ENCODE measurements at places on chromosomes 3 and 15.

DNA sequence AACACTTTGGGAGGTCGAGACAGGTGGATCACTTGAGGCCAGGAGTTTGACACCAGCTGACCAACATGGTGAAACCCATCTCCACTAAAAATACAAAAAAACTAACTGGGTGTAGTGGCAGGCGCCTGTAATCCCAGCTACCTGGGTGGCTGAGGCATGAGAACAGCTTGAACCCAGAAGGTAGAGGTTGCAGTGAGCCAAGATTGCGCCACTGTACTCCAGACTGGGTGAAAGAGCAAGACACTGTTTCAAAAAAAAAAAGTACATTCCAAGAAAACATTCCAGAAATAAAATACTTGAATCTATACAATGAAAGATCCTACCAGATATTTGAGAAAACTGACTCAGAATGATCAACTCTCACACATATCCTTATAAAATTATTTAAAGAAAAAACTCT lies 30.4 kb downstream of the TFDP2 start:
- DNase-seq, result no peak

- peak; percentile 30 for DNase-seq
Observed at GRCh38 chr3:128698211-128699047, 27.6 kb upstream of the RAB7A start.

DNA sequence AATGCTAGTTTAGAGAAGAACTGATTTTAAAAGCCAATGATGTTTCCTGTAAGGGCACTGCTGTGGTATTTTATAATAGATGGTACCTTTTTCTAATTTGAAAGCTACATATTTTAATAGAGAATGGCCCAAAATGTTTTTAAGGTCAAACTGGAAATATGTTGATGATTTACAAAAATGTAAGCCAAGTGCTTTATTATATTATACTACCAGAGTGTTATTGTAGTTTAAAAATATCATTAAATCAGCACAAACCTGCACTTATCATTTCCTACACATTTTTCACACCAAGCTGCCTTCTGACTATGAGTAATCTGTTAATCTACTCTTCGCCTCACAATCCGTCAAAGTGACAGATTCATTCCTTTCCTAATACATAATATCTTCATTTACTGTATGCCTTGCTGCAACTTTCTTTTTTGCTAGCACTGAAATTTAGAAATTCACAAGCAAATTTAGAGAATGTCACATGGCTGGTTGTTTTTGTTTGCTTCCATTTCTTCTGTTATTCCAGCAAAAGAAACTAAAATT lies 126.4 kb upstream of the FAM3D start:
- peak; percentile 48 for DNase-seq

- no peak for DNase-seq
Observed at GRCh38 chr3:167978071-167978470, 117.7 kb downstream of the GOLIM4 start.

DNA sequence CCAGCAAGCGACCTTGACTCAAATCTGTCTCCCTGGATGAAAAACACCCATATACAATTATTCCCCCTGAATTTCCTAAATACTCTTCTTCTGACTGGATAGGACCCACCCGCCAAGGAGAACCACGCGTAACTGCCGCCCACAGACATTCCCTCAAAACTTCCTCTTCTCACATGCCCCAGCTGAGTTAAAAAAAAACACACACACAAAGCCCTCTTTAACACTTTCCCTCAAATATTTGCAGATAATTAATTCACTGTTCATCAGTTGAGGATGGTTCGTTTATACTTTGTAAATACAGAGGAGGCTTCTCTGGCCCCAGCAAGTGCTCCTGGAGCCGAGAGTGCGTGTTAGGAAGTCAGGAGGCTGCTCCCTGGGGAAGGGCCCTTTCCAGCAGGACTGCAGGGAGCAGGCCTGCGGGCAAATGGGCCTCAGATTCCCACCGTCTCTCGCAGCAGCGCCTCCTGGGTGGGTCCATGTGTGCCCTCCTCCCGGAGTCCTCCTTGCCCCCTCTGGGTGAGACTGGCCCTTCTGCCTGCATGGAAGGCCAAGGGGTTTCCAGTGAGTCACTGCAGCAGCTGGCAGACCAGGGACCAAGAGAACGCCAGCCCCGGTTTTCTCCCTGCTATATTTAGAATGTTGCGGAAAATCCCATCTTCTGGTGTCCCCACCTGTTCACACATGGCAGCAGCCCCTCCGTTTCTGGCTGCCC lies 46.8 kb downstream of the MGLL start:
- DNase-seq, result peak; percentile 89

DNA sequence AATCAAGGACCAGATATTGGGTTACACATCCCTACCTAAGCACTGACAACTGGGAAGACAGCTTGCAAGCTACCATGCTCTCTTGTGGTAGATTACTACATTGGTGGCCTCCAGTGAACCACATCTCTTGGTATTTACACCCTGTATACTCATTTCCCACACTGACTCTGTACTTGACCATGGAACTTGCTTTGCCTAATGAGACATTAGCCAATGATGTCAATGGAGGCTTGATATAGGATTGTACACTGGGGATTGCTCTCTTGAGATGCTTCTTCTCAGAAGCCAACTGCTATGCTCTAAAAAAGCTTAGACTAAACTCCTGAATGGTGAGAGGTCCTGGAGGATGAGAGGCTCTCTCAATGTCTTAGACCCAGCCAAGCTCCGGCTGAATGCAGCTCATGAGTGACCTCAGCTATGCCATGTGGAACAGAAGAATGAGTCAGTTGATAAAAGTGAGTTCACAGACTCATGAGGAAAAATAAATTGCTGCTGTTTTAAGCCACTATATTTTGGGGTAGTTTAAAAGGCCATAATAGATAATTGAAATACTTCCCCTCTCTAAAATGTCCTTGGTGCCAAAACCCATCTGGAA lies 61.5 kb upstream of the GALNT15 start:
- DNase-seq, result peak; percentile 89

DNA sequence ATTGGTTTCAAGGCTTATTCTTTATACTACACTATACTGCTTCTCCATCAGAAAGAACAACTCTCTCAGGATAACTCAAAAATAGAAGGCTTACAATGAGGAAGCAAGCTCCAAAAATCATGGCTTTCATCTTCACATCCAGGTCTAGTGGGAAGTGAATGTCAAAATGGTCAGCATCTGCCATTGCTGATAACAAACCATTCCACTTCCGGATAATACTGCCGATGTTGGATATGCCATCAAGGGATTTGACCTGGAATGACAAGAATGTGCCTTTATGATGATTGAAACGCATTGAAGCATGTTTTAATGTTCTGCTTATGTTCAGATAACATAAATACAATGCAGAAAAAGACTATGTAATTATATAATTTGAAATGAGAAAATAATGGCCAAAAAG lies 34.0 kb upstream of the PLOD2 start:
- DNase-seq, result no peak

- peak; percentile 29 for DNase-seq
Observed at GRCh38 chr3:24829629-24830229, 335.1 kb upstream of the THRB start.

DNA sequence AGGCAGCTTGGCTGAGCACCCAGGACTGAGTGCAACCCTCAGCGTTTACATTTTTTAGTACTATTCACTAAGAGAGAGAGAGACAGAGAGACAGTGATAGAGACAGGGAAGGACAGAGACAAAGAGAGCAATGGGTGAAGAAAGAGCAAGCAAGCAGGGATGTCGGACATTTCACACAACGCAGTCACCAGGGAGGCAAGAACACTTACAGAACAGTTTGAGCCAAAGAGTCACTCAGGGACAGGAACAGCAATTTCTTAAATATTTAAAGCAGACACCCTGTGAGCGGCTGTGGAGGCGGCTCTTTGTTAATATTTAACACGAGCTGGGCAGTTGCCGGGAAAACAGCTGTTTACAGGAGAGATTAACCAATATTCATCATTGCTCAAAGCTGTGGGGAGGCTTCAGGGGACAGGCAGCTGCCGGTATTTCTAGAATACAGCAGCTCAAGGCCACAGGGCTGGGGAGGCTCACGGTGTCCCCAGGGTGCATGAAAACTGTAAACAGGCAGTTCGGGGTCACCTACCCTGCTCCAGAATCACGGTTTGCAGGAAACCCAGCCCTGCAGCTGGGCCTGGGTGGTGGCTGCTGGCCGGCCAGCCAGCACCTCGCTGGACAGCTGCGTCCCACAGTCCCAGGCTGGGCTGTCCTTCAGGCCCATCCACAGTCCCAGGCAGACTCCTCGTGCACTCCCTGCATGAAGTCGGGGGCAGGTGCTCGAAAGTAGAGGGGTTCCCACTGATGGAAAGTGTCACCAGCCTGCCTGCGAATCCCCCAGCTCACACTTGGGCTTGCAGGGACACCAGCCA lies 38.8 kb upstream of the PCSK6 start:
- no peak for DNase-seq

GRCh38 chr15:51267703-51268083 lies 70.7 kb downstream of the CYP19A1 start:
- no peak for DNase-seq

DNA sequence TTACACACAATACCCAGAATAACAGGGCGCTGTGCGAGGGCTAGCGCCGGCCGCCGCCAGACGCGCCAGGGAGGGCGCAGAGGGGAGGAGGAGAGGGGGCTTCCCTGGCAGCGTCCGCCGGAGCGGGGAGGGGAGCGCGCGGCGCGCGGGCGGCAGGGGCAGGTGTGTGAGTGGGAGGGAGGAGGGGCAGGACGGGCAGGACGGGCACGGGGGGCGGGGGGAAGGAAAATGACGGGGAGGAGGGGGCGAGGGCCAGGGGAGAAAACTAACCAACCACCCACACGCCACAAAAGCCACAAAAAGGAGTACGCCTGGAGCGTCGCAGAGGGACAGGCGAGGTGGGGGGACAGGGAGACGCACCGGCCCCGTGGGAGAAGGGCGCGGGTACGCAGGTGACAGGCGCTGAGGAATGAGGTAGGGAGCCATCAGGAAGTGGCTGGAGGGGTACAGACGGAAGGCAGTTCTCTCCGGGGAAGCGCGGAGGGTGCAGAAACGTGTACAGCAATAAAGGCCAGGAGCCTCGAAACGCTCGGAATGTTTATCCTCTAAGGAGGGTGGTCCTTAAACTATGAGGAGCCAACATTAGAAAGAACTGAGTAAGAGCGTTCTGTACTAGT lies 610 bp upstream of the SATB1 start:
- DNase-seq, result no peak

DNA sequence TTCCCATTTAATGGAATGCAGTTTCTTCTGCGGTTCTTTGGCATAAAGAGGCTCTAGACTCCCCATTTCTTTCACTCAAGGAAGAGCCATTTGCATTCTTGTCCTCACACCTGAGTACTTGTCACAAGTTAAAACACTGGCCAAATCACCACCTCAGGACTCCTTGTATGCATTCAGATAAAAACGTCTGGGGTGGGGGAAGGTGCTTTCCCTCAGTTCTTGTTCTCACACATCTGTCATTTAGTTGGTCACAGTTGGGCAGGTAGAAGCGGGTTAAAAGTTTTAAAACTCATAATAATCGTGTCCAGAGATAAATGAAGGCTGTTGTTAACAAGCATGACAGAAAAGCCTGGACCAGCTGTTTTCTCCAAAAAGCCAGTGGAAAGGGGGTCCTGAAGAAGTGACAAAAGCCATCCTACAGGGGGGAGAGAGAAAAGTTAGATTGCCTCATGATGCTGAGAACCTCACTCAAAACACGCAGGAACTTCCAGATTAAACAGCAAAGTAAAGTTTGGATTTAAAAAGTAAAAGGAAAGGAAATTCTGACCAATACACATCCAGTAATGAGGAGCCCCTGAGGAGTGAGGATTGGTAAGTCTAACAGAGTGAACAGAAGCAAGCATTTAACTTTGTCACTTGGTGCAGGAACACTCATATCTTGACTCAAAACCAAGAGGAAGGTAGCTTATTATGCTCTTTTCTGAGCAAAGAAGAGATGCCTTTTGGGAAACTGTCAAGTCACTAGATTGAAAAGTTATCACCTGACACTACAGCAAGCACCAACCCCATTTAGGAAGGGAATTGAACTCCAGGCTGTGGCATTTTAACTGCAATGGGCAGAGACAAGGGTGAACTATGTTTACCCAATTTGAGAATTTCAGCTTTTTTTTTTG lies 2.8 kb downstream of the BCL2L10 start:
- no peak for DNase-seq

DNA sequence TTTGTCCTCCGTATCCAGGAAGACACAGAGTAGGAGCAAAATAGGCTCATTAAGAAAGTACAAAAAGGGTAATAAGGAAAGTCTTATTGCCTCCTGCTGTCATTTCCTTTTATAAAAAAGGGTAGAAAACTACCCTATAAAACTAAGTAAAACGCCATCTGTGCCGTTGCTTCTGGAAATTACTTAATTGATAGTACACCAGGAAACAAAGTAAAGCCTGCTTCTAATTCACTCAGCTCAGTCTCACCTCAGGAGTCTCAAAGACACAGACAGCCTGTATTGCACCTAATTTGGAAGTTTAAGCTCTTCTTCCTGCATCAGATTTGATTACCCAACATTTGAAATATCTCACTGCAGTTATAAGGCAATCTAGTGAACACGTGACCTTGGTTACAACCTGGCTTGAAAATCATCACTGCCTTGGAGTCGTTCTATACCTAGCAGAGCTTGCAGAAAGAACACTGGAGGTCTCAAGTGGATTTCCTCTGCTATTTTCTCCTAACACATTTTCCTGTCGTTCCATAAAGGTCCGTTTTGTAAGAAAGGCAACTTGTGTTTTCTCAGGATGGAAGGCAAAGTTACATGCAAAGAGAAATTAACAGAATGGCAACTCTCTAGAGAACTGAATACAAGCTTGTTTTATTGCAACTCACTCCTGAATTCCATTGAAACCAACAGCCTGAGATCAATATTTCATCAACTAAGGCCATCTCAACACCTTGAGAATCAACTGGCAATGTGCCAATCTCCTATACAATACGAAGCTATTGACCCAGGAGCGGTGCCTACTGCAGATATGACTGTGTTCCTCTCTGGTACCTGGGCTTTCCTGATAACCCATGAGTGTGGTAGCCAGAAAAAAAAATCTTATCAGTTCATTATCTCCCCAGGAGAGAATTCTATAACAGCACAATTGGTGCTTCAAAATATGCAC lies 203.3 kb upstream of the LMCD1 start:
- DNase-seq, result no peak

DNA sequence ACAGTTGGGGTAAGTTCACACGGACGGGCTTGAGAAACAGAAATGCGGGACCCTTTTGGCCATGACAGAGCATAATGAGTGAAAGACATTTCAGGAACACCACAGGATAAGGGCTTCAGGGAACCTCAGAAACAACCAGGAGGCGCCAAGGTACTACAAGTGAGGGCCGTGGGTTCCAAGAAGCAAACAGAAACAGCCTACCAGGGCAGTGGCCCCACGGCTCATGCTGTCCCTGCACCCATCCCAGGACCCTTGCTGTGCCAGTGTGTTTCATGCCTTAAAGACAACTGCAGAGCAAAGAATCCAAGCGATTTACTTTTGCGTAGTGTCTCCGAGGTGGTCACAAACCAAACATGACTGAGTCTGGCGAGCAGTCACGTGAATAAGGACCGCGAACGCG lies 54.0 kb downstream of the RUBCN start:
- DNase-seq, result no peak

DNA sequence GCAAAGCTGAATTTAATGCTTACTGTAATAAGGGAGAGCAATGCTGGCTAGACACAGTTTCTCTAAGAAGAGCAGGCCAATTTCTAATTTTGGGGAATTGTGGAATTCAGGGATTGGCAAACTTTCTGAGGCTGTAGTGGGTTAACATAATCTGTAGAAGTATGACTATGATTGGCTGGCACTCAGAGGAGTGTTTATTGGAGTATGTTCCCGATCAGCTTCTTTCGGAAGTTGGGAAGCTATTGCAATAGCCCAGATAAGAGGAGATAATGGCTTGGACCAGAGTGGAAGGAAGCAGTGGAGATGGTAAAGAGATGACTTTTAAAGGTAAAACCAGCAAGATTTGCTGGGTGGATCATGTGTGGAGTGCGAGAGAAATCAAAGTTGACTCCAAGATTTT lies 19.4 kb downstream of the TMOD3 start:
- DNase-seq, result no peak

GRCh38 chr3:15646851-15647511 lies 45.4 kb downstream of the BTD start:
- DNase-seq, result peak; percentile 100
